ENCODE measurements at places on chromosomes 2 and 18.
A peak's percentile ranks its signal among the peaks of the same experiment; 100 is the strongest.

GRCh38 chr2:8677646-8678592 lies 3.9 kb upstream of the ID2 start:
- peak; percentile 58 for DNase-seq

DNA sequence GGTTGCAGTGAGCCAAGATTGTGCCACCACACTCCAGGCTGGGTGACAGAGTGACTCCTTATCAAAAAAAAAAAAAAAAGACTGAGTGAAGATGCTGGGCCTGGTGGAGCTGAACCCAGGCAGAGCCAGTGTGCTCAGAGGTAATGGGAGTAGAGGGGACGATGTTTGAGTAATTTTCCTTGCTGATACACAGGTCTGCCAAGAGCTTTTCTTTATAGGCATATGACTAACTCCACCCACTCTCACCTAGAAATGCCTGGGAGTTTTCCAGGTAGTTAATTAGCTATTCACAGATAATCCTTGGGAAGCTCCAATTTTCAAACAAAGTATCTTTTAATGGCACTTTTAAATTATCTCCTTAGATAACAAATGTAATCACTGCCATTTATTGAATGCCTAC lies 33.4 kb upstream of the ACSL3 start:
- no peak for DNase-seq

DNA sequence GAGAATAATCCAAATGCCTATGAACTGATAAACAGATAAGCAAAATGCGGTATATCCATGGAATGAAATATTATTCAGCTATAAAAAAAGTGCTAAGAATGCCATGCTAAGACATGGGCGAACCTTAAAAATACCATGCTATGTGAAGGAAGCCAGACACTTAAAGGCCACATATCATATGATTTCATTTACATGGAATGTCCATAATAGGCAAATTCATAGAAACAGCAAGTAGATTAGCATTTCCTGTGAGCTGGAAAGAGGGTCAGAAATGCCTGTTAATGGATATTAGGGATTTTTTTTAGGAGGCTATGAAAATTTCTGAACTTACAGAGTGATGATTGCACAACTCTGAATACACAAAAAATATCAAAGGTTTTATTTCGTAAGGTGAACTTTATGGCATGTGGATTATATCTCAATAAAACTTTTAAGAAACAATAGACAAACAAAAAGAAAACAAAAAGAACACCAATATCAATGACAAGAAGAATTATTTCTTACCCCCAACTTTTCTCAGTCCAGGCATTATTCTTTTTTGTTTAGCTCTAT lies 1207.7 kb downstream of the SUCLG1 start:
- DNase-seq = no peak

DNA sequence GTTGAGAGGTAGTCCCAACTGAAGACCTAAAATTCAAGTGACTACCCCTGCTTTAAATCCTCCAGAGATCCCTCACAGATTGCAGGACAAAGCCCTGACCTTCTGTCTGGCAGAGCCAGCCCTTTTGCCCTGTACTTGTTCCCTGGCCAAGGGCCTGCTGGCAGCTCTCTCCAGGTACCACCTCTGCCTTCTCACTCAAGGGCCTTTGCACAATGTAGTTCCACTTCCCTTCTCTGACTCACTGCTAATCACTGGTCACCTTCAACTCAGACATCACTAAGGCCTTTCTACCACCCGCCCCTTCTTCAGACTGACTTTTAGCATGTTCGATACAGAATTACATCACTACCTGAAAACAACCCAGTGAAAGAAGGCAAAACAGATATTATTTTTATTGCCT lies 411.0 kb downstream of the TMEM182 start:
- DNase-seq = no peak

DNA sequence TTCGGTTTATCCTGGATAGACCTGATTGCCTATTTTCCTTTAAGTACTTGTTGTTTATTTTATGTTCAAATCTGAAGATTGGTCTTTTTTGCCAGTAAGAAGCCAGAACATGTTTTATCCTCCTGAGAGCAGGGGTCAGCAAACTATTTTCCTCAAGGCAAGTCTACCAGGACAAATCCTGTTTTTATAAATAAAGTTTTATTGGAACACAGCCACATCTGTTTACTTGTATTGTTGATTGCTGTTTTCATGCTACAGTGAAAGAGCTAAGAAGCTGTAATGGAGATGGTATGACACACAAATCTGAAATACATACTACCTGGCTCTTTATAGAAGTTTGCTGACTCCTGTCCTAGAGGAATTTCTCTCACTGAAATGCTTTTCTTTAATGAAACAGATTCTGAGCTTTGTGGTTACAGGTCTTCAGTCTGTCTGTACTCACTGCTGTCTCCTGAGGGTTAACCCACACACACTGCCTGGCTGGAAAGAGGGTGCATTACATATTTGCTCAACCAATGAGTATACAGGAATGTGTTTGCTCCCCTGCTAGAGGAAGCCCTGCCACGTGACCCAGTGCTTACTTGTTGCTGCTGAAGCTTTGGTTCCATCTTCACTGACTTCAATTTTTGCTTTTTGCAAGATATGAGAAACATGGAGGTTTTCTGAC lies 22.6 kb downstream of the MRPL44 start:
- DNase-seq = no peak

DNA sequence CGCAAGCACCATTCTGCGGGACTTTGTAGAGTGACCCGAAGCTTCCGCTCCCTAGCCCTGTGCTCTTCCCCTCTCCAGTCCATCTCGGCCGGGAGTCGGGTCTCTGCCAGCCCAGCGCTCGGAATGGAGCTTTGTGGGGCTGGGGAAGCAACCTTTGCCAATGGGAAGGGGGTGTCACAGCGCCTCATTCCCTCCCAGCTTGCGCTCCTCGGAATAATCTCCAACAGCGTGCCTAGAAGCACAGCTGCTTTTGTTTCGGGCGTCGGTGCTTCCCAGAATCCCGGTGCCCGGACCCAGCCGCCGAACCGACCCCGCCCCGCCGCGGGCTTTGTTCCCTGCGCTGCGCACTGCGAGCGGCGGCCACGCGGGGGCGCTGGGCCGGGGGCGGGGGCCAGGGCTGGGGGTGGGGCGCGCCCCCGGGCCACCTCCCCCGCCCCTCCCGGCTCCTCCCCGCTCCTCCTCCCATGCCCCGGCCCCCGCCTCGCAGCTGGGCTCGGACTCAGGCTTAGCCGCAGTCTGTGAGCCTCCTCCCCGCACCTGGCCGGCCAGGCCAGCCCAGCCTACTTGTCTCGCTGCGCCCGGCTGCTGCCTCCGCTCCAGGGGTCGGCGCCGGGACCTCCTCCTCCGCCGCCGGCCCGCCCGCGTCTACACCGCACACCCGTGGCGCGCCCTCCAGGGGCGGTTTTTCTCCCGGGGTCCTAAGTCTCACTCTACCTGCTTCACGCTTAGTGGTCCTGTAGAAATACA lies 77.7 kb upstream of the SMAD2 start:
- peak; percentile 80 for DNase-seq
